ENCODE measurements at places on chromosomes 4 and X.

DNA sequence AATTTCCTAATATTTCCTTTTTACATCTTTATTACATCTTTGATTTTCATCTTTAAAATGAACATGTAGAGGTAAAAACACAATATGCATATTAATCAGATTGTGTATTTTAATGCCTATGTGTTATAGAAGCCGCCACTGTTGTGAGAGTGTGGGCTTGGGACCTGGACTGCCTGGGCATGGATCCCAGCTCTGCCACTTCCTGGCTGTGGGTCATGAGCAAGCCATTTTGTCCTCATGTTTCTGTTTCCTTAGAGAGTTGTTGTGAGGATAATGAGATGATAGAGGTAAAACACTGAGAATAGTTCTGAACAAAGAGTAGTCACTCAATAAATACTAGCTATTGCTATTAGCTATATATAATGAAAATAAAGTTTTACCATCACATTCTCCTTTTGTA, 38.4 kb upstream of the SCOC start:
- no peak for DNase-seq

- DNase-seq, result no peak
These were observed 18.4 kb downstream of the MAGEB17 start for GRCh38 chrX:16185725-16186136.

DNA sequence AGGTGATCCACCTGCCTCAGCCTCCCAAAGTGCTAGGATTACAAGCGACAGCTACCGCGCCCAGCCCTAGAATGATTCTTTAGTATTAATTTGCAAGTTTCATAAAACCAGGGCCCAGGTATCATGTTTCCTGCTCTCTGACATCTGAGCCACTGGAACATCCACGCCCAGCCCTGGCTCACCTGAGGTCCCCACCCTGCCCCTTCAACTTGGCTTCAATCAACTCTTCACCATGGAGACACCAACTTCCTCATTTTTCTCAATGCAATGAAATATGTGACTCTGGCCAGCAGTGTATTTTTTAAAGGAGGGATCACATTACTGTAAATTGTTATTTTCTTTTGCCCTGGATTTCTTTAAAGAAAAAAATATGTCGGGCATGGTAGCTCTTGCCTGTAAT, 3.9 kb downstream of the PRSS12 start:
- no peak for DNase-seq

DNA sequence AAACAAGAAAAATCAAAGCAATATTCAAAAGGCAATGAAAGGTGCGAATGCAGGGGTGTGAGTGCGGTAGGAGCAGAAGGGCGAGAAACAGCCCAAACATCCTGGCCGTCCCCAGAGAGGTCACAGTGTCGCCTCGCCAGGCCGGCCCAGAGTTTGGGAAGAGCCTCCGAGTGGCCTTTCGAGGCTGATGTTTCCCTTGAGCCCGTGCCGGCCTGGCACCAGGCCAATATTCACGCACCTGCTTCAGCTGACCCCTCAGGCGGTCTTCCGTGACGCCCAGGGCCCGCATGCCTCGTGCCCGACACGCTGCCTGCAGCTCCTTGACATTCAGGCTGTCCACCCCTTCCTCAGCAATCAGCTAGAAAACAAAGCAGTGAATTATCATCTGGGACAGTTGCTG, 30.6 kb downstream of the LETM1 start:
- DNase-seq, result no peak

DNA sequence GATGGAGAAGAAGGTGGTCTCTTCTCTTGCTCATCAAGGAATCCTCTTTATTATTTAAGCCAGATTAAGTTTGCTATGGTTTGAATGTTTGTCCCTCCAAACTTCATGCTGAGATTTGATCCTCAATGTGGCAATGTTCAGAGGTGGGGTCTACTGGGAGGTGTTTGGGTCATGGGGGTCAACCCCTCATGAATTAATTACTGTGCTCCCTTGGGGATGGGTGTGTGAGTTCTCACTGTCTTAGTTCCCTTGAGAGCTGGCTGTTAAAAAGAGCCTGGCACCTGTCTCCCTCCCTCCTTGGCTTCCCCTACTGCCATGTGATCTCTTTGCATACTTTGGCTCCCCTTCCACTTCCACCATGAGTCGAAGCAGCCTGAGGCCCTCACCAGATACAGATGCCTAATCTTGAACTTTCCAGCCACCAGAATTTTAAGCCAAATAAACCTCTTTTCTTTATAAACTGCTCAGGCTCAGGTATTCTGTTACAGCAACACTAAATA, 36.0 kb upstream of the CD38 start:
- no peak for DNase-seq

GRCh38 chr4:14908635-14909034, 93.6 kb upstream of the CPEB2 start:
- no peak for DNase-seq

DNA sequence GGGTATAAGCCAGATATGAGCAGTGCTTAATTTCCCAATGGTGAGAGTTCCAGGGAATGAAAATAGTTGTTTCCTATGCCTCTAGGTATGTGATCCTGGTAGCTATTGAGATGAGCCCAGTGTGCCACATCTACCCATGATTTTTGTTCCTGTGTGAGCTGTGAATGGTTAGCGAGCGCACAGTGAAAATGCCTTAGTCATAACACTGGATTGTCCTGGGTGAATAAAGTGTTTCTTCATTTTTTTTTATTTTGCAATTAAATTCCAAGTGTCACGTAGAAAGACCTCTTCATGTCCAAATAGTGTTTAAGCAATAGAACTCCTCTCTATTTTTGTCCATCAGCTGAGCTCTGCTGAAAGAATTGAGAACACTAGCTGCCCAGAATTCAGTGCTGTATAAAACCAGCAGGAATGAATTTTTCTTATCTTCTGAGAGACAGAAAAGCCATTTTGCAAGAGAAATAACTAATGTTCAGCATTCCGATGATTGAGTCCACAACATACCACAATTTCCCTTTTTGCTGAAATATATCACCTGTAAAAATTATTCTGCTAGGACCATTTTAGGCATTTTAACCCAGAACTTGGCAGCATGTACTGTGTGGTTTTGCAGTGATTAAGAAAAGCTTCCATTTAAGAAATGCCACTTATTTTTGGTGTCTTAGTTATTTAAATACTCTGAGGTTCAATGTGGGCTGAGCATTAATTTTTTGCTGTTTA, 5.6 kb downstream of the MAOA start:
- DNase-seq, result no peak

GRCh38 chrX:57906790-57907189, 3.5 kb downstream of the ZXDA start:
- DNase-seq, result no peak

DNA sequence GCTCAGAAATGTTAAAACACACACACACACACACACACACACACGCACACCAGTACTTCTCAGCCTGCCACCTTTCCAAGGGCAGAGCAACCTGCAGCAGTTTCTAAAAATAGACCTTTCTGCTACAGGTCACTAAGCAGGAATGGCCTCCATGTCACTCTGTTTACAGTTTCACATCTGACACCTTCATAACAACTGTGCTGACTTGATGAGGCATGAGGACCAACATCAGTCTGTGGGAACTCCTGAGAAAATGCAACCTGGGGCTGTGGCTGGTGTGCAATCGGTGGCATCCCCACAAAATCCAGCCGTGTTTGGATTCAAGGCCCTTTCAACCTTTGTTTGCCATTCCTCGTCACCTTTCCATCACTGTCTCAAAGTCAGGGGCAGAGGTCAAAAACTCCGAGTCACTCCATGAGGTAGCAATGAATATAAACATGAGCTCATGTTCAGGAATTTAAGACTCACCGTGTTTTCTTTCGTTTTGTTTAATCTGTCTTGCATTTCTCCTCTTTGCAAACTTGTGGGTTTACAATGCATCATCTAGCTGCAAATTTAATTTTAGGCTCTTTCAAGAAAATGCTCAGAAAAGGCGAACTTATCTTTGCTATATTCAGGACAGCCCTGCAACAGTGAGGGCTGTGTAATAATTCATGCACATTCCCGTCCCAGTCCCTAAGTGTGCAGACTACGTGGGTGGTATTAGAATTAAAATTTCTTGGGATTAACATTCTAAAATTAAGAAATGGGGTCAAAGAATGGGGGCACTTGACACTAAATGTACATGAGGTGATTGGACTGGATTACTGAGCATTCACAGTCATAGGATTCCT, 135.3 kb downstream of the SHROOM3 start:
- DNase-seq, result peak; percentile 46

DNA sequence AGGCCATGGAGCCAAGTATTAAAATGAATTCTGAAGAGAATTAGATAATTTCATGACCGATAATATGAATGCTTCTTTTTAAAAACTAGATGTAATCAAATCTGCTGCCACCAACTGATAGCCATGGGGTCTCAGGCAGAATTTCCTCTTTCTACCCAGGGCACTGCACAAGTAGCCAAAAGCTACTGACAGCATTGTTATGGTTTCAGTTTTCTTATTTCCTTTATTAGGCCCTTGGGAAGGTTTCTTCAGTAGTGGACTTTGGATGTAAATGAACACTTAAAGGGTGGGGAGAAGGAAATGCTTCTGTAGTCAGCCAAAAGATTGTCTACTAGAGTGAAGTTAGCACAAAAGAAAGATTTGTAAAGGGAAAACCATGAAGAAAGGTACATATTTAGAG, 686.0 kb downstream of the ADGRL3 start:
- no peak for DNase-seq

- DNase-seq, result no peak
These were observed at the start of gene ESX1 for GRCh38 chrX:104254442-104255115. Gene ESX1, minus strand, starts transcription at chrX:104254933. Its CDS starts 84 bp downstream, at chrX:104254849.

DNA sequence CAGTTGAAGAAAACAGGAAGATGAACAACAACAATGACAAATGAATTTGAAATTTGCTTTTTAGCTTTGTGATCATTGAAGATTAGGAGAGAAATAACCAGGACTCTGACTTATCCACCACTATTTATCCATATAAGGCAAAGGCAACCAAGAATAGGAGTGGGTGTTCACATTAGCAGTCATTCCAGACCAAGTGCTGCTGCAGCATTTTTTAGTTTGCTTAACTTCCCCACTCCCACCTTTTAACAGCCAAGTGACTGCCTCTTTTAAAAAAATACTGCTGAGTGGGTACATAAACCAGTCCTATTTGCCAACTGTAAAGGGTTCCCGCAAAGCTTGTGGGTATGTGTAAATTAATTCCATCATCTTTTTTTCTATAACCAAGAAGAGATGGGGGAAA, 230.9 kb downstream of the IQCM start:
- DNase-seq, result no peak

- no peak for DNase-seq
These were observed 273.7 kb downstream of the HNRNPD start for GRCh38 chr4:82099928-82100579.

DNA sequence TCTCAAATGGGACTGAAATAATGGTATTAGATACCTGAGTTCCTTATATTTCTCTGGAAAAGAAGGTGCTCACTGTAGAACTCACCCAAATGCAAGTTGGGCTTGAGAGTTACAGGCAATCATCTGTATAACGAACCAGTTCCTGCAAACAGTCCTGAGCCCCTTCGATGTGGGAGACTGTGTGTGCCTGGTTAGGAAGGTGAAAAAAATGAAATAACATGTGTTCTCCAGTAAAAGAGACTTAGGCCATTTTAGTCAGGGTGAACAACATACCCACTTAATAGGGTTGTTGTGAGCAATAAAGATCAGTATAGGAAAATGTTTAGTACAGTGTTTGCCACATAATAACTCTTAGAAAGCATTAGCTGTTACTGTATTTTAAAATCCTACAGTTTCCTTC, 23.4 kb downstream of the STIM2 start:
- DNase-seq, result no peak

GRCh38 chrX:46860557-46860956, 23.7 kb downstream of the RP2 start:
- no peak for DNase-seq

- DNase-seq, result no peak
These were observed 165.4 kb downstream of the SHROOM3 start for GRCh38 chr4:76600447-76600846.

- DNase-seq, result no peak
These were observed 84.1 kb downstream of the BMPR1B start for GRCh38 chr4:94841864-94842221.
